ENCODE measurements at places on chromosomes 16 and 17.

- no peak for DNase-seq
Observed at GRCh38 chr16:73067671-73068540, 20.0 kb upstream of the ZFHX3 start.

DNA sequence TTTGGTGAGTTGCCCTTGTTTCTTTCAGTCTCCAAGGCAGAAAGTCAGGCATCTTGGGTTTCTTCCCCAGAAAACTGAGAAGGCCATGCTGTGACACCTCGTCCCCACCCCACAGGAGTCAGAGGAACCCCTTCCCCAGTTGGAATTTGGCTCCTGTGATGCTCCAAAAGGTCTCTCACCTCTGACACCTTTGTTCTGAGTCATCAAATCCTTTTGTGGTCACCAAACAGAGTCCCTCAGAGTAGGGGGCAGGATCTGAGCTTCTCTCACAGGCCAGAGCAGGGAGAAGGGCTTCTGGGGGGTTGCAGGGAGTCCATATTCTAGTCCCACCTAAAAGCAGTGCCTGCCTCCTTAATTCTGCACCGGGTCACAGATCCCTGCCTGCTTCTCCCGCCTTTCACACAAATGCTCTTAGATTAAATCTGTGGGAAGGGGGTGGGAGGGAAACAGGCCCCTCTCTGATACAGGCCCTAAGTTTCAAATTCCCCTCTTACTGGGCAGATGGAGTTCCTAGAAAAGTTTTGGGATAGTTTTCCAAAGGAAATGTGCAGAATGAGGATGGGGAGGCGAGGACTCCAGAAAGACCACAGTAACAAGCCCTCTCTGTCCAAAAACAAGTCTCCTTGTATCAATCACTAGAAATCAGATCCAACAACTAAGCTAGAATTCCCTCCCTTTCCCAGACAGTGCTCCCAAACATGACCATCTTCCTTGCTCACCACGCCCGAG is 1.3 kb downstream of the PHOSPHO1 start:
- no peak for DNase-seq

- DNase-seq = no peak
Observed at GRCh38 chr17:54368906-54369305, 531.7 kb upstream of the TOM1L1 start.

GRCh38 chr17:14205992-14206461 is 30.6 kb downstream of the CDRT15 start:
- peak; percentile 66 for DNase-seq

- DNase-seq = no peak
Observed at GRCh38 chr17:5378566-5379207, 40.8 kb downstream of the NUP88 start.

GRCh38 chr17:64938290-64938689 is 19.0 kb upstream of the LRRC37A3 start:
- no peak for DNase-seq

- DNase-seq = no peak
Observed at GRCh38 chr16:58556678-58557077, 41.4 kb downstream of the SETD6 start.

DNA sequence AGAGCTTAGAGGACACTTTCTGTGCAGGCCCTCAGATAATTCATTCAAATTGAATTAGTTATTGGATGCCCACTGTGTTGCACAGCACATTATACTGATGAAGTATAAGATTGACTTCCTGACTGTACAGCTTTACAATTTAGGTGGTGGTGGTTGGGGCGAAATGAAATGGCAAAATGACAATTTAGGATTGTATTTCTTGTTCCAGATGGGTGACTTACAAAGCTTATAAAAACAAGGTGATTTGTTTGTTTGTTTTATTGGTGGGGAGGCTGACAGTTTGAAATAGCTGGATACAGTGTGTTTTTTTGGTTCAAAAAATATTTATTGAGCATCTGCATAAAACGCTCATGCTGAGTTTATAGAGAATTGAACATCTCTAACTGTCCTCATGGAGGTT is 1.6 kb downstream of the MAP2K4 start:
- DNase-seq = no peak

GRCh38 chr17:13740686-13741085 is 139.0 kb upstream of the HS3ST3A1 start:
- DNase-seq = no peak

DNA sequence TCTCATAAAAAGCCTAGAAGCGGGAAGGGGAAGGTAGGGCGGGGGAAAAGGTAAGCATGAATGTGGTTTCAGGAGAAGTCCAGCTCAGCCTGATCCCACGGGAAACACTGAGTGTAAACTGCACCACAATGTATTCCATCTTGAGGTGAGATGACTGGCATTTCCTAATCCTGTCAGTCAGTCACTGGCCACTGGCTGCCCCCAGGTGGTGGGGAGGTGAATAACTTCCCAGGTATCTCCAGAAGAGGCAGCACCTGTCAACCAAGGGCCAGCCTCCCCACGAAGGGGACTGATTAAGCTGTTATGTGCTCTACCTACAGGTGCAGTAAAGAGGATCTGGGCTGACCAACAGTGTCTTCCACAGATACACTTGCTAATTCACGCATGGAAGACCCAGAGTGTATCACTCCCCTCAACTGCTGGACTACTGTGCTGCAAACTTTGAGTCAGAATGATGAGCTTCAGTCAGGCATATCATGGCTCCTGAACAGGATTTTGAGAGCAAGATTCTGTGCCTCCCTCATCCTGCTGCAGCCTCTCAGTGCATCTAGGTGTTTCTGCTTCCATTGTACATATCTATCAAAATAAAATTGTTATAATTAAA is 108.5 kb upstream of the CCL2 start:
- peak; percentile 2 for DNase-seq

GRCh38 chr17:9022573-9023391 is 1.5 kb downstream of the NTN1 start:
- DNase-seq = no peak

GRCh38 chr17:42249681-42250446 is 26.3 kb downstream of the STAT5B start:
- DNase-seq = peak; percentile 34

DNA sequence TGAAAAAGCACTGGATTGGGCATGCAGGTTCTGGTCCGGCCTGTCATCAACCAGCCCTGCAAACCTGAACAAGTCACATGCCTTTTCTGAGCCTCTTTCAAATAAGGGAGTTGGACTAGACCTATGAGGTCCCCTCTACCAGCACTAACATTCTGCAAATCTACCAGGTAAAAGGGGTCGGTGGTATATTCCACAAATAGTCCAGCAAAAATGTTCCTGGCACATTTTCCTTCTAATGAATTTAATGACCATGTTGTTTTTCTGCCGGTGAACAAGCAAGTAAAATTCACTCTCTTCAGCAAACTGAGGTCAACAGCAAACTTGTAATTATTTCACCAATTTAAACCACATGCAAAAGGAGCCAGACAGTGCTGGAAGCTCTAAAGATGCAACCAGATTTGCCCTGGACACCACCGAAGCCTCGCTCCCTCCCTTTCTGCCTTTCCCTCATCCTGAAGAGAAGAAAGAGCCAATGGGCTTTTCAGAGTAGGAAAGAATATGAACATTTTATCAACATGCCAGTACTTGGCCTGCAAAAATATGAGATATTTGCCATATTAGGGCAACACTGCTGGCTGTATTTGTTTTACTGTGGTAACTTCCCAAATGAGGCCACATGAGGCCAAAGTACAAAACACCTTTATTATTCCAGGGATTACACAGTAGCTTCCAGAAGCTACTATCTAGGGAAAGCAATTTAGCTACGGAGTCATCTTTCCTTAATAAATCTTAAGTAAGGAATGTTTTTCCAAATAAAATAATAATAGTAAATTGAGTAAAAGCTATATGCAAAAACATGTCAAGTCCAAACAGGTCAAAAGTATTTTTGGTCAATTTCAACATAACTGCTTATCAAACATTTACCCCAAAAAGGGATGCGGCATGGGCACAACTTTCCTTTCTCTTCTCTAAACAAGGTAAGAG is 45.0 kb downstream of the USP31 start:
- DNase-seq = no peak

- peak; percentile 24 for DNase-seq
Observed at GRCh38 chr17:44203731-44204440, 4.2 kb upstream of the ATXN7L3 start.

DNA sequence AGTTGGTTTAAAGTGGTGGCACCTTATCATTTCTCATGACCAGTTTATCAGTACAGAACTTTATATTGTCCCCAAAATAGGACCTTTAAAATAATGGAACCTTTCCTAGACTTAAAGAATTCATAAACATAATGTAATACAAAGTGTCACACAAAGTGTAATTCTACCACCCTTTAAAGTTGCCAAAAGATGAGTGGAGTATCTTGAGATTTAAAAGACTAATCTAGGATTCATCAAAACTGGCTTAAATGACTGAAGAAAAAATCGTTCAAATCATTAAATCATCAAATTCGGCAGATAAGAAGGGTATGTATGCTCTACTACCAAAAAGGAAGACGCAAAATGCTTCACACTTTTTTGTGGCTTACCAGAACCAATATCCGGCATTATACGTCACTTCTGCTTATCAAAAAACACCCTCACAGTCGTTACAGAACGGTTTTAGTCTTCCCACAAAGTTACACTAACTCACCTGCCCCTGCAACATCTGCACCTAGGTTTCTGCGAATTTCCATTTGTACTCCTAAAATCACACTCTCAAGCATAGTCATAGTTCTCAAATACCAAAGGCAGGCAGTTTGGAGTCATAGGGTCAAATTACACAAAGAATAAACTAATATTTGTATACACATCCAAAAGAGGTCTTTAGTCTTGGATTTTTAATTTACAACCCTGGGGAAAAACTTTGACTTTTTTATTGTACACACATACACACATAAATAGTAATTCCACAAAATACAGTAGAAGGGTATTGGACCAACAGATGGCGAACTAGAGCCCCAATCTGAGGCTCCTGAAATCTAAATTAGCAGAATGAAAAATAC is 1.4 kb upstream of the KANSL1 start:
- peak; percentile 51 for DNase-seq

DNA sequence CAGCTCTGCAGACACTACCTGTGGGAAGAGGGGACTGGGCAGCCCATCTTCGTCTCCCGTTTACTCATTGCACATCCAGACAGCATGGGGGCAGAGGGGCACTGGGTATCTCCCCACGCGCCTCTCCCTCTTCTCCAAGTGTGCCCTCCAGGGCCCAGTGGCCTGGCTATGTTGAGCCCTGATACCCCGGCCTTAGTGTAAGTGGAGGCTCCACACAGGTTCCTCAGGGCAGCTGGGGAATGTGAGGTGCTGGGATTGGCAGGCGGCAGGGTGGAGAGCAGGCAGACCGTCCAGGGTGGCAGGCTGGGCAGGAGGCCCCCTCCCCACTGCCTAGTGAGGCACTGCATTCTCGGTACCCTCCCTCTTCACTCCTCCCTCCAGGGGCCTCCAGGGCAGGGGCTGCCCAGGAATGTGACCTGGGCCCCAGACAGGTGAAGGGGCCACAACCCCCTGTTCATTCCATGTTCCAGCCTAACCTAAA is 13.2 kb upstream of the NAGLU start:
- no peak for DNase-seq

- DNase-seq = no peak
Observed at GRCh38 chr16:88012360-88012759, 61.1 kb downstream of the BANP start.

DNA sequence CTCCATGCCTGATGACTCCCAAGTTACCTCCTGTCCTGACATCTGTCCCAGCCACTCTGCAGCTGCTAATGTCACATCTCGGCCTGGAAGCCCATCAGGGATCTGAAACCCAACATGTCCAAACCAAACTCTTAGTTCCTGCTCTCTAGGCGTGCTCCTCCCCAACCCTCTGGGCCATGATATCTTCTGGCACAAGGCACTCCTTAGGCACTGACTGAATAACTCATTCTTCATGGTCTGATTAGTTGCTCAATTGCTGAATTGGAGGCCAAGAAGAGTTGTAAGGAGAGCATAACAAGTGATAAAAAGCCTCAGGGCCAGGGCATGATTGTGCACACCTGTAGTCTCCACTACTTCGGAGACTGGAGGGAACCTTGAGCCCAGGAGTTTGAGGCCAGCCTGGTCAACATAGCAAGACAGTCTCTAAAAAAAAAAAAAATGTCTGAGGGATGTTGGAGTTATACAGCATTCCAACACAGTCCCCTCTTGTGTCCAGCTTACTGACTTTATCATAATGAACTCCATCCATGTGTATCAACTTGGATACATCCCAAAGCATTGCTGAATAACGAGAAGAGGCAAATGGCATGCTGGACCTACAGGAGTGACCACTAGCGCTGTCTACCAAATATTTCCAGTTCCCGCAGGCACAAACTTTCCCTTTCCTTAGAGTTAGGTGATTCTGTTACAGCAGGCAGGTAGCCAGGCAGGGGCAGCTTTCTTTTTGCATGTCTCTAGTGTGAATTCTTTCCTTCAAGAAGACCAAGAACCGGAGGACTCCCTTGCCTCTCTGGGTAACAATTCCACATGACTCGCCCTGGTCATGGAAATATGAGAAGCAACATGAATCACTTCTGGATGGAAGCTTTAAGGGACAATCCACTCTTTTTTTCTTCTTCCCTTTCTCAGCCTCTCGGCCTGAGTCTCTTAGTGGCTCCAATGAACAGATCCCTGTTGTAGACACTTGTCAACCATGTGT is 18.1 kb upstream of the SHCBP1 start:
- no peak for DNase-seq

DNA sequence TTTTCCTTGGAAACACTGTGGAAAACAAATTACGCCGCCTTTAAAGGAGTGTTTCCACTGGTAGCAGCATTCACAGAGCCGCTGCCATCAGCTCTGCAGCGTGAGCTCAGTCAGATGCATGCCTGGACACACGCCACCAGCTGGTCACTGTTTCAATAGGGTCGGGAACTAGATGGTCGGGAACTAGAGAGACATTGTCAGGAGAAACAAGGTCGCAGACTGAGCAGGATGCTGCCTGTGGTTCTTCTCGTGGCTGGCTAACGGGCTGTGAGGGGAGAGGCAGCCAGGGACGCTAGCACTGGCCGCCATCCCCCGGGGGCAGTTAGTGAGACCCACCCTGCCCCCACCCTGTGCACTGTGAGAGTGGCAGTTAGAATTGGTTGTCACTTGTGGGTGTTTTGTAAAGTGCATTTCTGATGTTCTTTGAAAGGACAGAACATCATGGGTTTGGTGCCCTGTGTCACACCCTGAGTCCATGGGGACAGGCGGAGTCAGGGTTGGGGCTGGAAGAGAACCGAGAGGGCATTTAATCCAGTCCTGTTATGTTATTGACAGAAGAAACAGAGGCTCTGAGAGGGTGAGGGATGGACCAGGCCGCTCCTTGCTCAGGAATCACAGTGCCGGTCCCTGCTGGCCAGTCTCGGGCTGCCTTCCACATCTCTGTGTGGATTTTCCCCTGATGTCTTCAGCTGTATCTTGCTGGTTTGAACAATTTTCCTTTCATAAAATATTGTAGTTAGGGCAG is 86.3 kb downstream of the SPECC1 start:
- no peak for DNase-seq

DNA sequence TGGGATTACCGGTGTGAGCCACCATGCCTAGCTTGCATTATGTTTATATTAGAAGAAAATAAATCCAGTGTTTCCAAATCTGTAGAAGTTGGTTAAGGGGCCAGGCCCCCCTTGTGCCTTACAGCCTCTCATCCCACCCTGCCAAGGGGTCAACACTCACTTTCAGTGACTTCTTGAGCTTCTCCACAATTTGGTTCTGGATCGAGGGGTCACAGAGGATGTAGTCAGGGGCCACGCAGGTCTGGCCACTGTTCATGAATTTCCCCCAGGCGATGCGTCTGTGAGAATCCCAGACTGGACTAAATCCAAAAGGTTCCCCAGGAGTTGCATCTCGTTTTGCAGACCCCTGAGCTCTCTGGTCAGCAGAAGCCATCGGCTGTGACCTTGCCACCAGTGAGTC is 7.2 kb downstream of the ALDH3A1 start:
- DNase-seq = no peak

Data from stimulated activated naive CD4-positive, alpha-beta T cell treated with Interleukin-2 at 50 U/mL for 16 hours (primary cell).